ENCODE measurements at places on chromosomes 6 and 20. TPM values are rescaled to one million over a fixed set of nuclear protein-coding genes. Genes with fewer than 3 reads are reported as not detected.
A peak's percentile ranks its signal among the peaks of the same experiment; 100 is the strongest.

Gene SLPI
- not detected for total RNA-seq

- H3K27ac ChIP-seq = no peak overlapping the region
- DNase-seq = no peak
These were observed 25.1 kb upstream of the ZSCAN9 start for GRCh38 chr6:28200020-28200419.

GRCh38 chr6:164826831-164827468 lies 482.5 kb downstream of the C6orf118 start:
- no peak for DNase-seq
- no peaks in the 10 kb centered on the region for H3K36me3 ChIP-seq
- no peaks in the 10 kb centered on the region for H3K27me3 ChIP-seq
- H3K27ac ChIP-seq = no peak overlapping the region

DNA sequence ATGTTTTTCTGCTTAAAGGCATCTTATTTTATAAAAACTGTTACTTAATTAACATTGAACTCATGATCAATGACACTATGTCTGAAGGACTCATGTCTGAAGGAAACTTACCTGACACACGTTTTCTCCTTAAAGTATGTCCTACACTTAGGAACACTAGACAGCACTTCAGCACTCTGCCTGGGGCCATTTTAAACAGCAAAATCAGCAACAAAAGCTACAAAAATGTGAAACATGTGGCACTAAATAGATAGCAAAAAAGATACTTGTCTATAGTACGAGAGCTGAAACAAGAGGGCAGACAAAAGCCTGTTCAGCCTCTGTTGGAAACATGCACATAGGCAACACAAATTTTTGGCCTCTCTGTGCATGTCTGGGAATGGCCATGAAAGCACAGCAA lies 93.5 kb upstream of the TMEM30A start:
- no peaks in the 10 kb centered on the region for H3K4me1 ChIP-seq
- no peak overlapping the region for H3K4me3 ChIP-seq
- H3K27me3 ChIP-seq = peaks cover 25% of the 10 kb centered on the region
- no peaks in the 10 kb centered on the region for H3K36me3 ChIP-seq
- no peak for DNase-seq

DNA sequence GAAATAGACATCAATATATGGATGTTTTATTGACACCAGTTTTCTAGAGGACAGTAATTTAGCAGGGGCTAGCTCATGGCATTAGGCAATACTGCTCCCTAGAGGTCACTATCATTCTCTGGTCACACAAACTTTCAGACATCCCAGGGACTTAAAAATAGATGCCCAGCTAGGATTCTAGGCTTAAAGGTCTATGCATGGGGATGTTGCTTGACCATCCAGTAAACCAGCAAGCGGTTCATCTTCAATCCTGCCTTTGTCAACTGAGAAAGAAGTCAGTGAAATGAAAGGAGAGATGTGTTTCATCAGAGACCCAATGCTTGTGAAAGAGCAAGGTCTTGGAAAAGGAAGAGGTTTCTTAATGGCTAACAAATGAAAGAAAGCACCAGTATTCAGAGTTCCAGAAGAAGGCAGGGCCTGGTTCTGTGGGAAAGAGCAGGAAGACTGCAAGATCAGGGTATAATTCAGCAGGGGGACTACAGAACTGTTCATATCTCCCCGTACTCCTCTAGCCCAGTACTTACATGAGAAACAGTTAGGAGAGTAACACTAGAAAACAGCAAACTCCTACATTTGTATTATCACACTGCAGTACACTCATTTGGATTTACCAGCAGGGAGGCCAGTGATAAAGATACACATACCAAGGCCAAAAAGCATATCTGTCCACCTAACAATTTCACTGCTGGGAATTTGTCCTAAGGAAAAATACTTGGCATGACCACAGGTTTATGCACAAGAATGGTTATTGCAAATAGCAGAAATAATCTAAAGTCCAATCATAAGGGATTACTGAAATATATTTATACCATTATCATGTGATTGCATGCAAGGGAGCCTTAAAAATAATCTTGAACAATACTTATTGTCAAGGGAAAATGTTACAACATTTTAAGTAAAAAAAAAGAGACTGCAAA lies 151.4 kb upstream of the LAMA2 start:
- no peak overlapping the region for H3K27ac ChIP-seq
- DNase-seq = no peak
- H3K27me3 ChIP-seq = peaks cover 15% of the 10 kb centered on the region
- H3K4me3 ChIP-seq = no peak overlapping the region
- no peaks in the 10 kb centered on the region for H3K36me3 ChIP-seq

Gene PCSK2
- total RNA-seq = not detected

DNA sequence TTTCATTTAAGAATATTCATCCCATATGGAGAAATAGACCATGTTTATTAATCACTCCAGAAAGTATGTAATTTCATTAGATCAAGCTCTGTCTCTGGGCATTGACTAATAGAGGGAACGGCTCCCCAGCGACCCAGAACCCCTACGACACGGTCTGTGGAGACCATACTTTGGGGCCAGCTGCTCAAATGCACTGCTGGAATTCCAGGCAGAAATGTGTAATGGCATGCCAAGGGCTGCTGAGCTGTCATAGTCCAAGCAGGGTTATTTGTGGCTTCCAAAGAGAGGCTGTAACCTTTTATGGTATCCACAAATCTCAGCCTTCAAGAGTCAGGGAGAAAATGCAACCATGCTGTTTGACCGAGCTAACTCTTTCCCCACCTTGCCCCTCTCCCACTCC lies 755.8 kb downstream of the DHX35 start:
- no peaks in the 10 kb centered on the region for H3K36me3 ChIP-seq
- H3K27me3 ChIP-seq = no peaks in the 10 kb centered on the region
- H3K4me3 ChIP-seq = no peak overlapping the region
- DNase-seq = no peak
- no peak overlapping the region for H3K27ac ChIP-seq
- H3K4me1 ChIP-seq = no peaks in the 10 kb centered on the region

Gene ATP5F1E
- total RNA-seq = 97.8 TPM

- no peak for DNase-seq
- no peaks in the 10 kb centered on the region for H3K27me3 ChIP-seq
- H3K36me3 ChIP-seq = peaks cover 31% of the 10 kb centered on the region
These were observed 44.0 kb downstream of the RANBP9 start for GRCh38 chr6:13667655-13668054.

GRCh38 chr20:3766422-3767109 lies 987 bp downstream of the ADISSP start:
- H3K4me3 ChIP-seq = peak overlapping the region; percentile 89
- no peaks in the 10 kb centered on the region for H3K36me3 ChIP-seq
- no peak for DNase-seq
- H3K27me3 ChIP-seq = no peaks in the 10 kb centered on the region

Gene KHDC1
- total RNA-seq = 7.4 TPM

GRCh38 chr6:37369321-37370201 lies 15.8 kb downstream of the RNF8 start:
- no peak overlapping the region for H3K4me3 ChIP-seq
- H3K27ac ChIP-seq = peak overlapping the region; percentile 31
- H3K27me3 ChIP-seq = no peaks in the 10 kb centered on the region
- H3K36me3 ChIP-seq = peaks cover 25% of the 10 kb centered on the region

Gene TREM1
- total RNA-seq = not detected

DNA sequence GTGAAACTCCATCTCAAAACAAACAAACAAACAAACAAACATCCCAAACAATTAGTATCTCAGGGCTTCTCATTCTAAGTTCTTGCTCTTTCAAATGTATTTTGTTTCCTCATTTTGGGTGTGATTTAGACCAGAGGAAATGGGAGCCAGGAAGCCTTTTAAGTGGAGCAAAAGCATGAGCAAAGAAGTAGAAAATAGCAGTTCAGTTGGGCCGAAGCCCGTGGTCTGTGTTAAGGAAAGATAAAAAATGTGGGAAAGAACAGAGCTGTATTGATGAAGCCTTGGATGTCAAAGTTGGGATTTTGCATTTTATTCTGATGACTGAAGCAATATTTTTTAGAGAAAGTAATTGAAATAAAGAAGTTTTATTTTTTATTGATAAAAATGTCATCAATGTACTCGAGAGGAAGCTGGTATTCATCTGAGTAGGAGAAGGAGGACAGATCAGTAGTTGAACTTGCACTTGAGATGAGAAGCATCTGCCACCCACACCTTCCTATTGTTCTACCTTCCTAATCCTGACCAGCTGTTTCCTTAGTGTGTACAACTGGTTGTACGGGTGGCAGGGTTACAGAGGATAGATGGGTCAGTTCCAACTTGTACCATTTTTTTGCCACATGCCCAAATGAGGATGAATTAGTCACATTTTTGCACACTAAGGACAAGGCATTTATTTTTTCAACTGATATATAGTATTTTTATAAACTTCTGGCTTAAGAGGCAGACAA lies 56.1 kb downstream of the KIAA0408 start:
- H3K36me3 ChIP-seq = no peaks in the 10 kb centered on the region
- no peak for DNase-seq
- no peak overlapping the region for H3K4me3 ChIP-seq
- peaks cover 4% of the 10 kb centered on the region for H3K4me1 ChIP-seq
- no peaks in the 10 kb centered on the region for H3K27me3 ChIP-seq

DNA sequence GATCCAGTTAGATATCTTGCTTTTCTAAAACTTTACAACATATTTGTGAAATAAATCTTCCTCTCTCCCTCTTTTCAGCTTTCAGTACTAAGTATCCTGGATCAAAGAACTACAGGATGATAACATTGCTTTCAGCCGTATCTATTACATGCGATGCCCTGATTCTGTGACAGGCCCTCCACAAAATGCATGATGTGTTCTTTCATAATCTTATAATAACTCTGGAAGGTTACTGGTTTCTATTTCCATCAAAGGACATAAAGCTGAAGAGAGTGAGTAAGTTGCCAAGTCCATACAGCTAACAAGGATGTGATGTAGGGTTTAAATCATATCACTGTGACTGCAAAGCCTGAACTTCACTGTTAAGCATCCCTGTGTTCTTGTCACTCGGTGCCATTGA lies 62.9 kb upstream of the ADGRG6 start:
- no peak overlapping the region for H3K27ac ChIP-seq
- H3K36me3 ChIP-seq = no peaks in the 10 kb centered on the region
- peaks cover 2% of the 10 kb centered on the region for H3K27me3 ChIP-seq
- no peaks in the 10 kb centered on the region for H3K4me1 ChIP-seq
- no peak for DNase-seq
- no peak overlapping the region for H3K4me3 ChIP-seq

DNA sequence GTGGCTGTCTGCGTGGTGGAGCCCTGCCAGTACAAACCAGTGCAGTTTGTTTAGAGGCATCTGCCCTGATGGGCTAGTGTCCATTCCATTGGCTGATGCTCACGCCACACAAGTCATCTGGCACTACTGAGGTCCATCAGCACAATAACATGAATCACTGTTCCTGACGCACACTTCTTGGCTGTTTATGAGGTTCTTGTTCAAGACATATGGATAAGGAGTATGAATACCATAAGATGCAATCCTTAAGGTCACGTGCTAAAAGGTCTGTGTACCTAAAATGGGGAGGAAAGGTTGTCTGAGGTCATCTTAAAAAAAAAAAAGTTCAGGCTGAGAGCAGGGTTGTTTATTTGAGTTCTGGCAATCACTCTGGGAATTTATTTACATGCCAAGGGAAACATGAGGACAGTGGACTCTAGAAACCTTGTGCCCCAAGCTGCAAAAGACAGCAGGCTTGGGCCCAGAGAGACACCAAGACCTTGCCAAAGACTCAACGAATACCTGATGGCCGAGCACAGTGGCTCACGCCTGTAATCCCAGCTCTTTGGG lies 54.1 kb upstream of the SHLD1 start:
- H3K4me3 ChIP-seq = no peak overlapping the region
- DNase-seq = no peak
- H3K27me3 ChIP-seq = no peaks in the 10 kb centered on the region
- no peaks in the 10 kb centered on the region for H3K36me3 ChIP-seq
- no peak overlapping the region for H3K27ac ChIP-seq

- no peaks in the 10 kb centered on the region for H3K4me1 ChIP-seq
- peaks cover 6% of the 10 kb centered on the region for H3K27me3 ChIP-seq
- no peak for DNase-seq
These were observed 72.2 kb downstream of the UST start for GRCh38 chr6:148818939-148819575.

Gene ADGRF4
- total RNA-seq = not detected

DNA sequence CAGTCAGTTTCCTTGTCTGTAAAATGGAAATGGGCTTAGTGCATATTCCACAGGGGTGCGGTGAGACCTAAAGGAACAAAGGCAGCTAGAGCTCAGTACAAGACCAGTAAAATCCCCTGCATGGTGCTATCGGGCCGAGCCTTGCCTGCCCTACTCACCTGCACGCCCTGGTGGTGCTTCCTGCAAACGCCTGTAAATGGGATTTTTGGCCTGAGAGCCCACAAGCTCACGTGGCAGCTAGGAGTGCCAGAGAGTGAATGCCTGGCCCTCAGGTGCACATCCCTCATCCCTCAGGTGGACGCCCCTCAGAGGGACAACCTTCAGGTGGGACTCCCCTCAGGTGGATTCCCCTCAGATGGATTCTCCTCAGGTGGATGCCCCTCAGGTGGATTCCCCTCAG lies 48.0 kb upstream of the VSX1 start:
- no peak overlapping the region for H3K27ac ChIP-seq
- no peaks in the 10 kb centered on the region for H3K4me1 ChIP-seq
- H3K4me3 ChIP-seq = no peak overlapping the region
- no peaks in the 10 kb centered on the region for H3K36me3 ChIP-seq
- DNase-seq = no peak

DNA sequence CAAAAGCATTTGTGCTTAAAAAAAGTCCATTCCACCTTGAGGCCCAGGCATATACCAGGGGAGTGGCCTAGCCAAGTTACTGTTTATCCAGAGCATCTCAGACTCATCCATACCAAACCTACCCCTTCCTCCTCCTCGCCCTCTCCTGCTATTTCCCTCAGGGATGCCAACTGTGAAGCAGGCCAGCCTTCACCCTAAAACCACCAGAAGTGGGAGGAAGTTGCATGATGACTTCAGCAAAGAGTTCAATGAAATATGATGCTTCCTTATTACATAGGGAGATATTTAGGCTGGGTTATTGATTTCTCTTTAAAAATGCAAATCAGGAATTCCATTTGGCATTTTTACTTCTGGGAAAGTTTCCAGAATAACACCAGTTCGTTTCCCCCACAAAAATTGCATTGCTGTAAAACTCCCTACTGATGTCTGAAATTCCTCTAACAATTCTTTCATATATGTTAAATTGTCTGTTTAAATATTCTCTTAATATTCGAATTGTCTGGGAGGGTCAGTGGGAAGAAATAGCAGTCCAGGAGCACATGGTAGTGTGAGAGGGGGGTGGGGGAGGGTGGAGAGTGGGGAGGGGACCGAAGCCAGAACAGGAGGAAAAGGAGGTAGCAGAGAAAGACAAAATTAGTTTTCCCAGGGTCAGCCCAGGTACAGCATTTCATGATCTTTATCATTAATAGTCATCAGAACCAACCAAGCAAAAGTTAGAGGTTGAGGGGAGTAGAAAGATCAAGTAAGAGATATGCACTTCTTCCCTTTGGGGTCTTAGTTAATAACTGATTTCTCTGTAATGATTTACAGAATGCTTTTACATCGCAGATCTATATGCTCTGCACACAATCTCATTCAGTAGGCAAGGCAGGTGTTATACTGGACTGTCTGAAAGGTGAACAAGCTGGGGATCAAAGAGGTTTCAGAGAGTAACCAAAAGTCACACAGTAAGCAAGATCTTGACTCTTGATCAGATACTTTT lies 1.7 kb upstream of the TCP11 start:
- H3K4me1 ChIP-seq = peaks cover 26% of the 10 kb centered on the region
- DNase-seq = no peak
- peaks cover 25% of the 10 kb centered on the region for H3K27me3 ChIP-seq
- H3K27ac ChIP-seq = no peak overlapping the region
- no peaks in the 10 kb centered on the region for H3K36me3 ChIP-seq
- H3K4me3 ChIP-seq = no peak overlapping the region
